ENCODE measurements at places on chromosomes 3 and 15.

GRCh38 chr15:98653686-98654085, 5.3 kb downstream of the IGF1R start:
- DNase-seq: no peak

DNA sequence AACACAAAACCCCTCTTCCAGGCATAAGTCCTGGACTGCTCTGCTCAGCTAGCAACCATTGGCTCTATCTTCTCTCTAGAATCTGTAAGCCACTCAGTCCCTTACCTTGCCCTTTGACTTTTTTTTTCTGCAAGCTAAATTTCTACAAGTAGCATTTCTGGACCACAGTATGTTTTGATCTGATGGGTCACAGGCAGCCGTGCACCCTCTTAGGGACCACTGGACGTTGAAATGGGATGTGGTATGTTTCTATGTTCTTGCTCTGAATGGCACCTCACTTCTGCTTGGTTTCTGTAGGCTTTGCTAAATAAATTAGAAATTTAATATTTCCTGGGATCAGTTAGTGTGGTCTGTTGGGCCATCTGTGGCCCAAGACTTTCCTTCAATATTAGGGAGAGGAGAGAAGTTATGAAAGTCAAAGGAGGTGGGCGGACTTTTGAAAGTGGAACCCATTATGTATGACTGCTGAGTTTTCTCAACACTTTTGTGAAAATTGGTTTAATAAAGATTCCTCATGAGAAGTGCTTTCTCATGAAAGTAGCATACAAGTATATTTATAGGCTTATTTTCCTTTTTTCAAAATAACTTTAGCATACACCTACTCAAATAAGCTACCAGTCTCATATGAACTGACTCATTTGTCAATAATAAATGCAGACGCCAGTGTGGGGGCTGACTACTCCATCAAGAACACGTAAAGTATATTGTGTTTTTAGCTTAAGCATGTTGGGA, 18.4 kb upstream of the TIPARP start:
- no peak for DNase-seq

DNA sequence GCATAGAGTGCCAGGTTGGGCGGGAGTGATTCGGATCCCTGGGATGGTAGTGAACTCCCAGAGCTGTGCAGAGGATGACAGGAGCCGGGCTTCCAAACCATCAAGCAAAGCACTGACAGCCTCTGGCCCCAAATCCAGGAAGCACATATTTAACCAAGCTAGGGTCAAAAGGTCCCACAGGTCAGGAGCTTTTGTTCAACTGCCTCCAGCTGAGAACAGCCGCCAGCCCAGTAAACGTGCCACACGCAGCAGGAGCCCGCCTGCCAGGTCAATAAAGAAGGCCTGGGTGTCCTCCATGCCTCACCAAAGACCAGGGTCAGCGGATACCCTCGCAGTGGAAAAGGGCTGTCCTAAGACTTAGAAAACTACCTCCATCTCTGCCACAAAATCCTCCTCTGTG, 184.7 kb upstream of the LINGO1 start:
- DNase-seq: no peak

DNA sequence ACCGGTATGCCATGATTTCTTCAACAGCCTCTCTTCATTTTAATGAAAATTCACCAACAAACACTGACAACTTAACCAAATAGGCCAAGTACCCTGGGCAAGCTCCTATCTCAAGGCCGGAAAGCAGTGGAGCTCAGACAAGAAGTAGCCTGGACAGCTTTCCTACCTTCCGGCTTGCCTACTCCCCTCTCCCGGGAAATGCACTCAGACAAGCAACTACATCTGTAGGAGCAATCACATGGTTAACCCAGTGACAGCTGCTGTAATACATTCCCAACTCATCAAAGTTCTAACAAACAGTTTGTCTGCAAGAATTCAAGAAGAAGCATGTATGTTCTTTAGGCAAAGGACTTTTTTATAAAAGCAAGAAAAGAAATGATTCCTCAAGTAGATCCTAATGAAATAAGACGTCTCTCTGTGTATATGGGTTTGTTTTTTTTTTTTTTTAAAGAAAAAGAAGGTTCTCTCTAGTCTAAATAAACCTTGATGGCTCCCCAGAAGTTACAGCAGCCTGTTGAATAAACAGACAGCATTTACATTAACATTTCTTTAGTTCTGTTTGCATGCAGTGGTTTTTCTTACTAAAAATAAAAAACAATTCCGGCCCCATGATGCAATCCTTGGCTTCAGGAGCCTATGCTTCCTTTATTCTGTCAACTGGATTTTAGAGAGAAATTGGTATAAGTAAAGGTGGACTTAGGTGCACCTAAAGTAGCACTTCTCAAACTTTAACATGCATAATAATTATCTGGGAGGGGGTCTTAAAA, 278.7 kb downstream of the NEK10 start:
- no peak for DNase-seq

DNA sequence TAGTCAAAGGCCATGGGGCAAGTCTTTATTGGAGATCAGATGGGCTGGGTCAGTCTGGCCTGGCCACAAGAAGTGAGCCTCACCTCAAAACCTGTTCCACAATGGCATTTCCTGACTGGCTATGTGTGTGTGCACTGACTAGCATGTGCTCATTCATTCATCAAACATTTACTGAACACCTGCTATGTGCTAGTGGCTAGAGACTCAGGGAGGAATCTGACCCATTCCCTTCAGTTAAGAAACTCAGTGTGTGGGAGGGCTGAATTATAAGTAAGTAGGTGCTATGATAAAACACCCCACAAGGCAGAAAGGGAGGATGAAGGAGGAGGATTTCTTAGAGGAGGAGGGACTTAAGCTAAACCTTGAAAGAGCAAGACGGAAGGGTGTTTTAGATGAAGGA, 5.4 kb upstream of the CGNL1 start:
- DNase-seq: no peak

DNA sequence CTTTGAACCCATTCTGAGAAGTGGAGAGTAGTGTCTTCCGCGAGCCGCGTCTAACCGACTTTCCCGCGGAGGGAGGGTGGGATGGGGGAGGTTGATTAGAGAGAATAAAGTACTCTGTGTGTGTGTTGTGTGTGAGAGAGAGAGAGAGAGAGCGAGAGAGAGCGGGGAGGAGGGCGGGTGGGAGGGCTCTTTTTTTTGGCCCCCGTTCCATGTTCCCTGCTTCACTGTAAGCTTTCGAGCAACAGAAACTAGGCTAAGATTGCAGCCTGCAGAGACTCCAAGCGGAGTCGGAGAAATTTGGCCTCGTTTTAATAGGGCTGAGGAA, 1.6 kb upstream of the MEIS2 start:
- DNase-seq: no peak

- no peak for DNase-seq
Measured at GRCh38 chr3:23344886-23345285, 141.8 kb downstream of the UBE2E2 start.

- no peak for DNase-seq
Measured at GRCh38 chr3:140334132-140334929, 343.5 kb upstream of the TRIM42 start.

DNA sequence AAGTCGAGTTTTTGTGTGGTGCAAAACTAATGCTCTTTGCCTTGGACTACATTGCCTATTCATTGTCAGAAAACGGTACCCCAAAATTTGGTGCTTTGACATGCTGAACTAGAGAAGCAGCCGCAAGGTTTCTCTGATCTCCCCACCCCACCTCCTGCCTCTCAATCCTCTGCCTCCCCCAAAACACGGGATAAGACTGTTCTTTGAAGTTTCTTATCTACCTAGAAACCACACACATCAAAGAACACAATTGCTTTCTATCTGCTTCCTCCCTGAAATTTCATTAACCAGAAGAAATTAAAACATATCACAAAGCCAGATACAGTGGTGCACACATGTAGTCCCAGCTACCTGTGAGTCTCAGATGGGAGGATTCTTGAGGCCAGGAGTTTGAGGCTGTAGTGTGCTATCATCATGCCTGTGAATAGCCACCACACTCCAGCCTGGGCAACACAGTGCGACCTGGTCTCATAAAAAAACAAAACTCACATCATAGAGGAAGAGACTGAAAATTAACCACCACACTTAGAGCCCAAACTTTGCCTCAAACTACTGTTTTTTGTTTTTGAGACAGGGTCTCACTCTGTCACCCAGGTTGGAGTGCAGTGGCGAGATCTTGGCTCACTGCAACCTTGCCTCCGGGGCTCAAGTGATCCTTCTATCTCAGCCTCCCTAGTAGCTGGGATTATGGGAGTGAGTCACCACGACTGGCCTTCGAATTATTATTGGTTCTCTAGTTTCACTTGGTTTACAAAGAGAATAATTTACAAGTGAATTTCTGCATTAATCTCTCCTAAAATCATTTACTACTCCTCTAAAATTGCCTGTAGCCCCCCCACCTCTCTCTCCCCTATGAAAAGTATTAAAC, 2.7 kb upstream of the PCNP start:
- DNase-seq: no peak

GRCh38 chr15:73758461-73758860, 5.3 kb upstream of the INSYN1 start:
- DNase-seq: no peak

GRCh38 chr15:80875568-80876347, 96.6 kb downstream of the CEMIP start:
- no peak for DNase-seq

- DNase-seq: no peak
Measured at GRCh38 chr3:13654330-13655060, 105.6 kb downstream of the FBLN2 start.

GRCh38 chr15:40695469-40695890, 506 bp downstream of the RAD51 start:
- DNase-seq: no peak

GRCh38 chr15:96049323-96049722, 281.2 kb upstream of the NR2F2 start:
- DNase-seq: no peak

DNA sequence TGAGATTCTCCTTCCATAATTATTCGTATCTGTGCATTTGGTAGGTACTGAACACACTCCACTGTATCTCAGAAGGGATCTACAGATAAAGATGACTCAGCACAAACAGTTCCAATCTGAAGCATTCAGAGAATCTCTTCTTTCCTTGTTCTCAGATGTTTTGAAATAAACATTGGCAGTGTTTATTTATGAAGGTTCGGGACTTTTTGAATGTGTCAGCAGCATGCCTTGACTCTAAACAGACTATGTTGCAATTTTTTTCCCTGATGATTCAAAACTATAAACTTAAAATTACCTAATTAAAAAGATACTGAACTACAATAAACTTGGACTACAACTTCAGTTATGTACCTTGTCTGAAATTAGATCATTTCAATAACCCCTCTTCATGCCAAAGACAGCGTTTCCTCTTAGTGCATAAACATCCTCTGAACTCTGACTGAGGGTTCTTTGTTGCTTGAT, 612.9 kb upstream of the TBL1XR1 start:
- DNase-seq: no peak

DNA sequence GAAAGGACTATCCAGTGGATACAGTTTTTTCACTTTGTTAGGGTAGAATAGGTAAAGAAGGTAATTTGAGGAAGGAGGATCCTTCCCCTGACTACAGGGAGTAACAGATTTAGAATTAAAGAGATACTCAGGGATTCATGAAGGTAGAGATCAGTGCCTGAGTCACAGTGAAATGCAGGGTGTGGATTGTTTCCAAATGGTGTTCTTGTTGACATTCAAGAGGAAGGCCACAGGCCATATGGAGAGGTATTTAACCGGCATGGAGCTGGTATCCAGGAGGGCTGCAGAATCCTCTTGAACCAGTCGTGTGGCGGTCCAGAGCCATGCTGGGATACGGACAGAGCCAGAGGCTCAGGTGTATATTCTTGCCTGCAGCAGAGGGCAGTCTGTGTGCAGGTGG, 28.2 kb downstream of the GYG1 start:
- no peak for DNase-seq

DNA sequence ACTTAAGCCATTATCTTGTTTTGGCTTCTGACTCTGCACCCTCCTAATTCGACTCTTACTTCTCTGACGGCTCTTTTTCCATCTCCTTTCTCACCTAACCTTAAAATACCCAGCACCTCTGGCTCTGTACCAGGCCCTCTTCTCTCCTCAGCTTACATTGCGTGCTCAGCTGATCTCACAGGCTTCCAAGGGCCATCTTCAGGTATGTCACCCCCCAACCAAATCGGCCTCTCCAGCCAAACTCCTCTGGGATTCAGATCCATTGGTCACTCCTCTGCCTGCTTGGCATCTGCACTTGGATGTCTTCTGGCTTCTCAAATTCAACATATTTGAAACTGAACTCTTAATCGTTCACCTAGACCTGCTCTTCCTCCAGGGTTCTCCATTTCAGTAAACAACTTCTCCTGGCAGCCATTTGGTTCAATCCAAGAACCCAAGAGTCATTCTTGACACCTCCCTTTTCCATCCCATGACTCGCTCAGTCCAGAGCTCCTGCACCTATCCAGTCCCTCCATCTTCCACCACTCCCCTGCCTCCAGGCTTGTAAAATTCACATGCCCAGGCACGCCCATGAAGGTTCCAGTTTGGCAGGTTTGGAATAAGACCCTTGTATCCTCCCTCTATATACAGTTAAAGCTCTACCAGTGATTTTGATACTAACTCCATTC, 35.2 kb upstream of the SLC41A3 start:
- no peak for DNase-seq

GRCh38 chr3:179149406-179149867, 1.3 kb downstream of the PIK3CA start:
- DNase-seq: no peak

DNA sequence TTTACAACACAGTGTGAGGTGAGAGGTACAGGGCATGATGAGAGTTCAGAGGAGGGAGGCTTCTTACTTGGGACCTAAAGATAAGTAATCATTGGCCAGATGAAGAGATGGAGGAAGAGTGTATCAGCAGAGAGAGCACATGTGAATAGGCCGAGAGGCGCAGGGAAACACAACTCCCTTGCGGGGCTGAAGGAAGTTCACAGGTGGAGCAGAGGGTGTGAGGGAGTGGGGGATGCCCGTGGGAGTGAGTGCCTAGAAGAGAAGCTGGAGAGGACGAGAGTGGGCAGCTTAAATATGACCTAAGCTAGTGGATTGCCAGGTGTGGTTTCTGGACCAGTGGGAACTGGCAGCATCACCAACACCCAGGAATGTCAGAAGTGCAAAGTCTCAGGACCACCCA, 98.2 kb upstream of the TBC1D5 start:
- no peak for DNase-seq

- no peak for DNase-seq
Measured at GRCh38 chr3:177977381-177978158, 558.7 kb upstream of the KCNMB2 start.

GRCh38 chr15:69704229-69704628, 251.6 kb downstream of the RPLP1 start:
- no peak for DNase-seq

DNA sequence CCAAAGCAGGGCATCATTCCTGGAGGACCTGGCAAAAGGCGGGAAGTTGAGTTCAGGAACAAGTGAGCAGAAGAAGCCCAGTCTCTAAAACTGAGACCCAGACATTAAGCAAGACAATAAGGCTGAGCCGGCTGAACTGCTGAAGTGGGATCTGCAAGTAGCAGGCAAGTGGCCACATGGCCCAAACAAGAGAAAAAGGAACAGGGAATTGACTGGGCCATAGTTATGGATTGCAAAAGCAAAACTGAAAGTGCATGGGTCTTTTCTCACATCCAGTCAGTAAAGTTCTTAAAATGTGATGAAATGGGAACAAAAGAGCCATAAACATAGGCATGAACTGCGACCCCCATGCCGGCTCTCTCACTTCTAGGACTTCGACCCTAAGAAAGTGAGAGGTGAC, 101.2 kb downstream of the SCN11A start:
- no peak for DNase-seq
